Skeletal muscle cell (primary cell): ENCODE measurements at places on chromosomes 16 and 17.

DNA sequence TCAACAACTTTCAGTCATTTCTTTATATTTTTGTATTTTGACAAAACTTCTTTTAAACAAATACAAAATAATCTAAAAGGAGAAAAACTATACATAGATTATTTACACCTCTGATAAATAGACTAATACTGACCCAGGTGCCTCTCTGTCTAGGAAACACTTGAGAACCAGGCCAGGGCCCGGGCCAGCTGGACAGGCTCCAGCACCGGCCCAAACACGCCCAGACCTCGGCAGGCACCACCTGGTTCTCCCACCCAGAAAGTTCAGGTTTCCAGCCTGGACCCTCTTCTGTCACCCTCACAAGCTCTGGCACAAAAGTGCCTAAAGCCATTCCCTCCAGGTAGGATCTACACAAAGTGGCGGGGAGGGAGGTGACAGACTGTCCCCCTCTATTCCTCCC lies 97.0 kb upstream of the DNAH17 start:
- no peak for DNase-seq

DNA sequence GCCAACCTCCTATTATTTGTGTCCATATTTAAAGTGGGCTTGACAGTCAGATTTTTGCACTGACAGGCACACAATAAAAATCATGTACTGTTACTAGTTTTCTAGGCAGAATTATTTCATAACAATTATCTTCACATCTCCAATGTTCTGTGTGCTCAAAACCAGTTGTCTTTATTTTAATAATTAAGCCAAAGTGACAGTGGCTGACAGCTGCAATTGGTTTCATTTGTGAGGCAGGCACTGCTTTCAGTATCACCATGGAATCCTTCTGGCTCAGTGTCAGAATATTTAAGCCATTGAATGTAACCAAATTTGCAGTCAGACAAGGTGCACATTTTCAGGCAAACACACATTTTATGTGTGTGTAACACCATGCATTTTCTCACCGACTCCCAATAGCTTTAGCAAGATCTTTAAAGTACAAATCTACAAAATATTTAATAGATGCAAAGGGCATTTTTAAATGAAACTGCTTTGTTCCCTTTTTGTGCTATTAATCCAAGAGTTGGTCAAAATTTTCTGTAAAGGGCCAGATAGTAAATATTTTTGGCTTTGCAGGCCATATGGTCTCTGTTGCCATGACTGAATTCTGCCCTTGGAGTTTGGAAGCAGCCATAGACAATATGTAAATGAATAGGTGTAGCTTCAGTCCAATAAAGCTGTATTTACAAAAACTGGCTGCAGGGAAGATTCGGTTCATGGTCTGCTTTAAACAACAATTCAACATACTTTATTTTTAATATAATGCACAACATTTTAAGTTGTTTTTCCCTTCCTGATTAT lies 486.0 kb downstream of the KCNJ2 start:
- no peak for DNase-seq

- DNase-seq: no peak
These were observed 55.5 kb downstream of the SNX11 start for GRCh38 chr17:48162946-48163506.

DNA sequence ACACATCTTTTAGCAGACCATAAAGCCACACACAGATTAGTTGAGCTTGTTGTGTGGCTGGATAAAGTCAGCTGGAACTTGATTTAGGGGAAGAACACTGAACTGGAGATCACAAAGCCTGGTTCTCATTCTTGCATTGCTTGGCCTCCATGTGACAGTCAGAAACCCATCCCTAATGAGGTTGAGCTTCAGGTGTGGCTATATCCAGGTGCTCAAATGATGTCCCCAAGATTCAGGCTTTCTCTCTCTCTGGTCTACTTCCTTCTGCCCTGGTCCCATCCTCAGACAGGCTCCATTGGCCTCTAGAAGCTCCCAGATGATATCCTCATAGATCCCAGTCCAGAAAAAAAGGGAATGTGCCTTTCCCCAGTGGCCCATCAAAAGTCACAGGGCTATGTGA lies 9.6 kb upstream of the BRD7 start:
- no peak for DNase-seq

GRCh38 chr17:28147017-28147416 lies 104.5 kb downstream of the NLK start:
- no peak for DNase-seq

GRCh38 chr16:53541326-53541725 lies 38.3 kb upstream of the AKTIP start:
- peak; percentile 87 for DNase-seq

- DNase-seq: no peak
These were observed 37.0 kb downstream of the NUBP1 start for GRCh38 chr16:10780628-10781027.

DNA sequence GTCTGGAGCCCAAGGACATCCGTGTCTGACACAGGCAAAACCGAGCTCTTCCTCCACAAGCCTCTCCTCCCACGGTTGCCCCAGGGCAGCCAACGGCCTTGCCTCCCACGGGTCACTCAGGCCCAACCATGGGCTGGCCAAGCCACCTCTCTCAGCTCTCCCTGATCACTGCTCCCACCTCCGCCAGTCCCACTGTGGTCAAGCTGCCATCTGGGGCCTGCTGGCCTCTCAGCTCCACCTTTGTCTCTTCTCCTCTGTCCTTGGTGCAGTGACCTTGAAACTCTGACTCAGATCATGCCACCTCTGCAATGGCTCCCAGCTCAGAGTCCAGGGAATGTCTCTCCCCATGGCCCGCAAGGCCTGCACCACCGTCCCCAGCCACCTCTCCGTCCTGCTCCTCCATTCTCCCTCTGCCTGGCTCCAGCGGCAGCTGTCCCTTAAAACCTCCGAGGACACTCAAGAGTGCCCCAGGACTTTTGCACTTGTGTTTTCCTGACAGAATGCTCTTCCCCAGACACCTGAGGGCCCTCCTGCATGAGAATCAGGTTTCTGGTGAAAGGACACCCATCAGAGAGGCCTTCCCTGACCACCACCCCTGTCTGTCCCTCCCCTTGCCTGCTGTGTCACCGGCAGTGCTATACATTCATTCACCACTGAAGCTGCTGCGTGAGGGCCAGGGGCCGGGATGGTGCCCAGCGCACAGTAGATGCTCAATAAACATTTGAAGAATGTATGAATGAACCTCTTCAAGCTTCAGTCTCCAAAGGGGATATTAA lies 19.3 kb downstream of the PEMT start:
- no peak for DNase-seq

DNA sequence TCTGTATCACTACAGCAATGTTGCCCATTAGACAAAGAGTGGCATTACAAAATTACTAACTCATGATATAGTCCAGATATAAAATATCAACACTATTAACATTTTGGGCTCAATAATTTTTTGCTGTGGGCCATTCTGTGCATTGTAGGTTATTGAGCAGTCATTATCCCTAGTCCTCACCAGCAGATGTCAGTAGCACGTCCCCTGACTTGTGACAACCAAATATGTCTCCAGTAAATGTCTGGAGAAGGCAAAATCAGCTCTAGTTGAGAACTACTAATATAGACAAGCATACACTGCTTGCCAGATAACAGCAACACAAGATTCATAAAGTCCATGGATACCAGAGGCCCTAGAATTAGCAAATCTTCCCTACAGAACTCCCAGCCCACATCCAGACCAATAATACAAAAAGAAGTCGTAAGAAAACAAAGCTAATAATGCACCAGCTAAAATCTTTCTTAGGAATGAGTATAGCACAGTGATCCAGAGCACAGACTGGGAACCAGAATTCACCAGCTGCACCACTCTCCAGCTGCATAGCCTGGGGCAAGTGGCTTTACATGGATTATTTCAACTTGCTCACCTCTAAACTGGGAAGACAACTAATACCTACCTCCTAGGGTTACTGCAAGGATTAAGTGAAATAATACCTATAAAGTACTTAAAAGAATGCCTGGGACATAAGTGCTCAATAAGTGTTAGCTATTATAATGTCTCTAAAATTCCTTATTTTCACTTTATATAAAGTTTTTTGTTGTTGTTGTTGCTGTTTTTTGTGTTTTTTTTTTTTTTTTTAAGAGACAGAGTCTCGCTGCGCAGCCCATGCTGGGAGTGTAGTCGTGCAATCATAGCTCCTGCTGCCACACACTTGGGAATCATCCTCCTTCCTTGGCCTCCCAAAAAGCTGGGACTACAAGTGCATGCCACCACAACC lies 23.7 kb downstream of the HELZ start:
- DNase-seq: no peak

DNA sequence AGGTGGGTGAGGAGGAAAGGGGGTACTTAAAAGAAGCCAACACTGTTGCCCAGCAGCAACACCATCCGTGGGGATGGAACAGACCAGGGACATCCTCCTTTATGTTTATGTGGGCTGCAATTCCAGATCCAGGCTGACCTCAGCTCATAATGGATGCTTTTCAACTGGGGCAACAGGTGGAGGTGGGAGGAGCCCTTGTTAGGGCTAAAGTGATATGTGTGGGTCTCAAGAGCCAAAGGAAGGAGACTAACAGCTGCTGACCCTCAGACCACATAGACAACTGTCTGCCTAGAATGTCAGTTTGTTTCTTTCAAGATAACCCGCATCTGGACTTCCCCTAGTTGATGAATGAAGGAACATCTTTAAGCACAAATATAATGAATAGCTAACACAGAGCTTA lies 2.0 kb upstream of the INPP5K start:
- DNase-seq: peak; percentile 23

DNA sequence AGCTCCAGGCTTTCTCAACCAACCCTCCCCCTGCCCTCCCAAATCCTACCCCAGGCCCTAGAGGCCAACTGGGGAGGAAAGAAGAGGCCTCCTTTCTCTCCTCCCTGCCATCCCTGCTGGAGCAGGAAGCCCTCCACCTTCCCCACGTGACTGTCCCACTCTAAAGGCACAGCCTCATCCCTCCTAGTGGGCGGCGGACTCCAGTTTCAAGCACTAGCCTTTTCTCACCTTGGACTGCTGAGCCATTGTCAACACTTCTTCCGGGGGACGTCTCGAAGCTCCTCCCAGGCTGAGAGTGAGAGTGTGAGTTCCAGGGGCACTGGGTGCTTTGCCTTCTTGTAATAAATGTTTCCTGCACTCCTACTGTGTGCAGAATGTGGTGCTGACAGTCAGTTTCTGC lies 21.4 kb upstream of the IRX6 start:
- no peak for DNase-seq

- DNase-seq: no peak
These were observed at the start of gene ATP2C2 for GRCh38 chr16:84368308-84368996. ATP2C2 (plus strand) TSS chr16:84368538; CDS start chr16:84368616, 78 bp downstream.

DNA sequence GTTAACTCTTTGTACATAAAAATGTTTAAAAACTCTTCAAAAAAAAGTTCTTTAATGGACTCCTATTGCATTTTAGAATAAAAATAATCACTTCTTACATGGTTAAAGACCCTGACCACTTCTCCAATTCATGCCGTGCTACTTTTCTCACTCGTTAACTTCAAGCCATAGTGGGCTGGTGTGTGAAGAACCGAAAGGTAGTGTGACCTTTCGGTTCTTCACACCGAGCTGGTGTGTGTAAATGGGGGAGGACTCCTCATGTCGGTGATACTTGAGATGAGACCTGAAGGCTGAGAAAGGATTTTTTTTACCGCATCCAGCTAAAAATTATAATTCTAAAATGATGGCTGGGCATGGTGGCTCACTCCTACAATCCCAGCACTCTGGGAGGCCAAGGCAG lies 22.1 kb downstream of the RFFL start:
- DNase-seq: no peak

DNA sequence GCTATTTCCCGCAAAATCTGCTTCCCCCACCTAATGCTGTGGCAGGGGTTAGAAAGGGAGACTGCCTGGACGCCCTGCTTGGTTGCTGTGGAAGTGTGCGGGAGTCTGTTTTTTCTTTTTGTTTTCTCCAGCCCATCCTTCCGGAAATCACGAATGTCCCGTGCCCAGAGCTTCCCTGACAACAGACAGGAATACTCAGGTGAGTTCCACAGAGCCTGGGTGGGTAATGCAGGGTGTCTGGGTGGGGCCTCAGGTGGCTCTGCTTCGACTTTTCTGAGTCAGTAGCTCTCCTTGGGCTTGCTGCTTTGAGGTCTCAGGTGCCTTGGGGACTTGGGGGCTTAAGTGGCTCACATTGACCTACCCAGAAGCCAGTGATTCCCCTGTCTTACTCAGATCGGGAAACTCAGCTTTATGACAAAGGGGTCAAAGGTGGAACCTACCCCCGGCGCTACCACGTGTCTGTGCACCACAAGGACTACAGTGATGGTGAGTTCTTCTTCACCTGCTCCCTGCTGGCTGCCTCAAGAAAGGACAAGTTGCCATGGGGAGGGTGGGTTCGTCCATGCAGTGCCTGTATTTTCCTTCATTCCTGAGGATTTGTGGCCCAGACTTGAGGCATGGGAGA lies 11.4 kb downstream of the LIMD2 start:
- no peak for DNase-seq

GRCh38 chr16:59341368-59341767 lies 607.3 kb upstream of the GOT2 start:
- DNase-seq: no peak

DNA sequence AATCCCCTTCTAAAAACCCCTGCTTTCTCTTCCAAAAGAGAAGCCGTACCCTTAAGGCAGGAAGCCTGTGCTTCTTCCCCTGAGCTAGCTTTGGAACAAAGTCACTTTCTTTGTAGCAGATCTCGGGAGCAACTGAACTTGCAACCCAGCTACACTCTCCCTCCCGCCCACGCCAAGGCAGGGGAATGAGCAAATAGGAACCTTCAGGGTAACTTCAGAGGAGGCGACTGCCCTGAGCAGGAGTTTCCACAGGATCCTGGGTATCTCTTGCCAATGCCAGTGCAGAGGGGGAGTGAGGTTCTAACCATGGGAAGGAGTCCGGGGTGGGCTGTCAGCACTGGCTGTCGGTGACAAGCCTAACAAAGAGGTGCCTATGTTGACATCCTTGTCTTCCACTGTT lies 5.9 kb upstream of the PIRT start:
- DNase-seq: no peak

DNA sequence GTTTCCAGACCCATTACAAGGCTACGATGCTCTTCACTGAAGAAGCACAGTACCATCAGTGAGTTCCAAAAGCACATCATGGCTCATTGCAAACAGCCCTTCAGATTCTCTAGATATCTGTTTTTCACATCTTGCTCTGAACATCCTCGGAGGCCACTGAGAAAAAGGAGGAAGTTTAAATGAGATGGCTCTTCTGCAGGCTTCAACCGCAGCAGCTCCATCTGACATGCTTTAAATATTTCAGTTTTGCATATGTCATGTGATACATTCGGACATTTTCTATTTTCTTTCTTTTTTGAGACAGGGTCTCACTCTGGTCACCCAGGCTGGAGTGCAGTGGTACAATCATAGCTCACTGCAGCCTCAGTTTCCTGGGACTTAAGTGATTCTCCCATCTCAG lies 396.8 kb downstream of the NPIPA8 start:
- DNase-seq: no peak

GRCh38 chr17:42692489-42692888 lies 10.2 kb downstream of the CNTNAP1 start:
- no peak for DNase-seq

DNA sequence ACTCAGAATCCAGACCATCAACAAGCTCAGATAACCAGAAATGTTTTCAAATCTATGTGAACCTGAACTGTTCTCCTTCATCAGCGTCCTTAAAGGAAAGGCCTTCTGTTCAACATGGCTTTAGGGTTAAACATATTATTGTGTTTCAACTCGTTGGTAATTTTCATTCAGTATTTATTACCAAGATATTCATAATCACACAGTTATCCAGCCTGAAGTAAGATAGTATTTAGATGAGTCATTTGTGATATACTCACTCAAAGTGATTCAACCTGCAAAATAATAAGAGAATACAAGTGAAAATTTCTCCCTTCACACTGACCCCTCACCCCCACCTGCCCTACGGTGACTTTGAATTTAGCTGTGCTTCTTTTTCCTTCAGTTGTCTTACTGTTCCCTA lies 3.0 kb downstream of the CYLD start:
- DNase-seq: no peak
